Thymus (tissue), 14 donors: ENCODE measurements at places on chromosomes 4 and X.

DNA sequence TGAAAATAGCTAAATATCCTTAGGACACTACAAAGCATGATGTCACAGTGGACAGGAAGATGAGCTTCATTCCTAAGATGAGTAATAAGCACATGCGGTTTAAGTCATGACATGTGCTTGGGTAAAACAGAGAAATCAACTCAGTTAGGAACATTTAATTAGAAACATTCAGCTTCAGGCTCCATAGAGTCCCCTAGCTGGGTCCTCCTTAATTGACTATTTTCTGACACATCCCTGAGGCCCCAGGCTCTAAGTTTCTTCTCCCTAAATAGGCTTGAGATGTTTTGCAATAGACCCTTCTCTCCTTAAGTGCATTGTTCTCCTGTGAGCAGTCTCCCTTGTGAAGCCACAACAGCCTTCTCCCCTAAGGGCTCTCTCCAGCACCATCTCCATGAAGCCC, 70.4 kb upstream of the ANXA3 start:
- DNase-seq: no peak

DNA sequence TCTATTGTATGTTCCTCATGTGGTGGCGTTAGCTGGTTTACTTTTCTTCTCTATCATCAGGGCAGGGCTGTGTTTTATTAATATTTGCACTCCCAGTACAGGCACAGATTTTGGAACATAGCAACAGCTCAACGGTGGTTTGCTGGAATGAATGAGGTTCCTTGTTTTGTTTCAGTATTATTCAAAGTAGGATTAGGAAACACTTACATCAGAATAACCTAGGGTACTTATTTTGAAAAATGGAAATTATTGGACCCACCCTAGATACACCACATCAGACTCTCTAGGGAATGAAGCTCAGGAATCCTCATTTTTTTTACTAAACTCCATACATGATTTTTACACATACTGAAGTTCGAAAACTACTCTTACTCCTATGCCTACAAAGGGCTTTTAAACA, 108.8 kb upstream of the ENPEP start:
- no peak for DNase-seq

DNA sequence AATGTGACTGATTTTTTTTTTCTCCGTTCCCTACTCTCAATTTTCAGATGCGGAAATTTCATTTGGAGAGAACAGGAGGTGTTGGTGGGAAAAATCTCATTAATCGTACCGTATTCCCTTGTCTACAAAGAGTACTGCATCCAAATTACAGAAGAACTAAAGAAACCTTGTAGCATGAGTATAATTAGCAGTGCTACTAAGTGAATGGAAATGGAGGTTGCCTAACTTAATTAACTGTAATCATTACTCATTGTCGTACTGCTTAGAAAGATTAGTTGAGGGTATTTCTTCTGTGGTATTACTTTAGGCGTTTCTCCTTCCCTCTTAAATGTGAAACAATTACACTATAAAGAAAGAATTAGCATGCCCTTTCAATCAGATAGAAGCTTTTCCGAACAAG, 81.7 kb downstream of the DMD start:
- DNase-seq: no peak

DNA sequence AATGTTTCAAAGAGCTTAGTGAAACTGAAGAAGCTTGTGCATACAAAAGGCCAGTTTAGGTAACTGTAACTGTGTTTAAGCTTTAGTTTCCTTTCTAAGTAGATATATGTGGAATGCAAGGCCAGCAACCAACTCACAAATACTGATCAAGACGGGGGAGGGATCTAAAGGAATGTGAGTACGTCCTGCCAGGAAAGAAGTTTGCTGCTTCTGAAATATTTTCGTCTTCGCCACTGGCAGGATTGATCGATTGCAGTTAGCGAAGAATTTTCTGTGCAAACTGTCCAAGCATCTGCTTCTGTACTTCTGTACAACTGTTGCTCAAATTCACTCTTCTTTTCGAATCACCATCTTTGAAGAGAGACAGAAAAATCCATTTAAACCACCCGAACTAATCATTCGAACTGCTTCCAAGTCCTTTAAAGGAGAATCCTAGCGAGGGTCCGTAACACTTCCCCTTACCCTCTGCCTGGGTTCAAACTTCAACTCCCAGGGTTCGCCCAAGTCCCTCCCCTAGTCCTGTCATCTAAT, 373 bp upstream of the INTS6L start:
- DNase-seq: no peak

DNA sequence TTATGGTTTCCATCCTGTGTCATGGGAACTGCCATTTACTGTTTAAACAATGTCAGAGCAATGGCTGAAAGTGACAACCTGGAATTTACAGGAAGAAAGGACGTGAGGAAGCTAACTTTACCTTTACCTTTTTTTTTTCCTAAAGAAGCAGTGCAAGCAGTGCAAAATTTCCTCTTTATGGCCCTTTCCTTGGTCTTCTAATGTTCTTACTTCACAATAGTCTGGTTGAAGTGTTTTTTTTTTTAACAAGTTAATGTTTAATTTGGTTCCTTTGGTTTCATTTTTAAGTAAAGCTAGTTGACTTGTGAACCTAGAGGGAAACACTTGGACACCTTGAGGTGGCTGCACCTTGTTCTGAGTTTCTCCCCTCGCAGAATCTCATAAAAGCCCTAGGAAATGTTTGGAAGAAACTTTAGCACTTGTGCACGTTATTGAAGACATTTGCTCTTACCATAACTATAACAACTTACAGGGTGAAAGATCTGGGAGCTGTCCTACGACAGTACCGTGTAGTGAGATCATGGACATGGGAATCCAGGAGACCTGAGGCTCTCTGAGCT, 1.8 kb downstream of the SGMS2 start:
- no peak for DNase-seq

GRCh38 chr4:48651914-48652313, 128.2 kb downstream of the FRYL start:
- DNase-seq: no peak
